ENCODE measurements at places on chromosomes 4 and X. TPM values are rescaled to one million over a fixed set of nuclear protein-coding genes. Genes with fewer than 3 reads are reported as not detected.

Gene IL13RA2
- not detected for total RNA-seq

Gene RBM46
- total RNA-seq: not detected

Gene NCAPG
- 59.1 TPM for total RNA-seq

Gene LRP2BP
- 0.78 TPM for total RNA-seq

Gene DMRTC1
- 0.31 TPM for total RNA-seq

- H3K36me3 ChIP-seq: no peaks in the 10 kb centered on the region
- DNase-seq: no peak
- no peak overlapping the region for H3K27ac ChIP-seq
Measured at GRCh38 chr4:176587920-176588319, 204.8 kb downstream of the VEGFC start.

DNA sequence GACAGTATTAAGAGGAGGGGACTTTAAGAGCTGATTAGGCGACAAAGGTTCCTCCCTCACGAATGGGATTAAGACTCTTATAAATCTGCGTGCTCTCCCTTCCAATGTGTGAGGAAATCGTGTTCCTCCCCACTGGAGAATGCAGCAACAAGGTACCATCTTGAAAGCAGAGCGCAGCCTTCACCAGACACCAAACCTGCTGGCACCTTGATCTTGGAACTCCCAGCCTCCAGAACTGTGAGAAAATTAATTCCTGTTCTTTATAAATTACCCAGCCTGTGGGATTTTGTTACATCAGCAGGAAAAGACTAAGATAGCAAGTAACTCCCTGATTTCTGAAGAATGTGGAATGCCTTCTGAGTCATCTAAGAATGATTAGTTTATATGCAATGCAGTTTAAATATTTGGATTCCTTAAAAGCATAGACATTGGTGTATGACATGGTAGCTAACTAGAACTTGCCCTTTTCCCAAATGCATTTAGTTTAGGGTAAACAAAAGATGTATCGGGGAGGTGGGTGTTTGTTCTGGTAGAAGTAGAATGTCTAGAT is 86.1 kb downstream of the USP46 start:
- H3K27ac ChIP-seq: no peak overlapping the region
- H3K27me3 ChIP-seq: peaks cover 21% of the 10 kb centered on the region
- H3K36me3 ChIP-seq: no peaks in the 10 kb centered on the region
- DNase-seq: no peak
- H3K4me1 ChIP-seq: no peaks in the 10 kb centered on the region

- H3K36me3 ChIP-seq: peaks cover 15% of the 10 kb centered on the region
- no peak overlapping the region for H3K4me3 ChIP-seq
- DNase-seq: no peak
- H3K27me3 ChIP-seq: no peaks in the 10 kb centered on the region
- peaks cover 48% of the 10 kb centered on the region for H3K4me1 ChIP-seq
Measured at GRCh38 chrX:136750364-136750763, 30.4 kb downstream of the ARHGEF6 start.

- no peak overlapping the region for H3K4me3 ChIP-seq
- H3K27me3 ChIP-seq: peaks cover 3% of the 10 kb centered on the region
- H3K4me1 ChIP-seq: no peaks in the 10 kb centered on the region
- H3K27ac ChIP-seq: no peak overlapping the region
Measured at GRCh38 chr4:54898056-54898562, 227.3 kb downstream of the KDR start.

DNA sequence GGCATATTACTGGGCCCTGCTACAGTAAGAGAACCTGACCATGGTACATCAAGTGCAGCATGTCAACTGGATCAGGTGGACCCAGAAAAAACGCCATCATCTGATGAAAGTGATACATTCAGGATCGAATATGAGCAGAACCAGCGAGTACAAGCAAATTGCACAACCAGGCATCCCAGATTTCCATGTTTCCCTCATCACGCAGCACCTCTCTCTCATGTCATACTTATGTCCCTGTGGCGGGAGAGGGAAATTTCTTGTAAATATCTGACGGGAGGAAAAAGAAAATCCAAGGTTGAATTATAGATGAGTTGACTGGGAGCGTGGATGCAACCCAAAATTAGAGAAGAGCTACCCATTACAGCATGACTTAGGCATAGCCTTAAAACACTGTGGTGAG is 608.5 kb upstream of the FAT1 start:
- no peak for DNase-seq
- H3K36me3 ChIP-seq: no peaks in the 10 kb centered on the region
- H3K4me3 ChIP-seq: no peak overlapping the region
- no peaks in the 10 kb centered on the region for H3K4me1 ChIP-seq
- no peak overlapping the region for H3K27ac ChIP-seq

DNA sequence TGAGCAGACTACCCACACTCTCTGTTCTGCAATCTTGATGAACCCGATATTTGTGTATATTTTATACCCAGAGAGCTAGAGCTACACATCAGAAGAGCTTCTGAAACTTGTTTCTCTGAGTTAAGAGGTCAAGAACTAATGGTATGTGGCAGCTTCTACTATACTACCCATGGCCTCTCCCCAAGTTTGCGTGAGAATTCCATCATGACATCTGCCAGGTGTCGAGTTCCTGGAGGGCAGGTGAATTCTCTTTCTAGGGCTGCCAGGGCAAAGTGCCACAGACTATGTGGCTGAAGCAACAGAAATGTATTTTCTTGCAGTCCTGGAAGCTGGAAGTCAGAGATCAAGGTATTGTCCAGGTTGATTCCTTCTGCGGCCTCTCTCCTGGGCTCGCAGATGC is 4.4 kb downstream of the SORCS2 start:
- peaks cover 35% of the 10 kb centered on the region for H3K27me3 ChIP-seq
- no peaks in the 10 kb centered on the region for H3K36me3 ChIP-seq
- H3K4me1 ChIP-seq: no peaks in the 10 kb centered on the region
- DNase-seq: no peak

- peak within 1 kb of the TSS; percentile 90 for H3K27ac ChIP-seq
- H3K27me3 ChIP-seq: no peaks in the 10 kb centered on the region
- peaks cover 10% of the 10 kb centered on the region for H3K4me1 ChIP-seq
- peak within 1 kb of the TSS; percentile 93 for H3K4me3 ChIP-seq
- no peaks in the 10 kb centered on the region for H3K36me3 ChIP-seq
Measured at GRCh38 chrX:18983666-18984380, at the start of gene PHKA2. Gene PHKA2, minus strand, starts transcription at chrX:18984114. Its CDS starts 182 bp downstream, at chrX:18983932.

- no peak overlapping the region for H3K4me3 ChIP-seq
- no peaks in the 10 kb centered on the region for H3K36me3 ChIP-seq
- no peak overlapping the region for H3K27ac ChIP-seq
Measured at GRCh38 chr4:54550395-54551171, 107.2 kb upstream of the KIT start.

- H3K27ac ChIP-seq: no peak overlapping the region
- H3K4me3 ChIP-seq: peak overlapping the region; percentile 4
- H3K4me1 ChIP-seq: peaks cover 4% of the 10 kb centered on the region
- H3K36me3 ChIP-seq: peaks cover 5% of the 10 kb centered on the region
- H3K27me3 ChIP-seq: no peaks in the 10 kb centered on the region
Measured at GRCh38 chrX:107135049-107135964, 16.7 kb upstream of the RBM41 start.

DNA sequence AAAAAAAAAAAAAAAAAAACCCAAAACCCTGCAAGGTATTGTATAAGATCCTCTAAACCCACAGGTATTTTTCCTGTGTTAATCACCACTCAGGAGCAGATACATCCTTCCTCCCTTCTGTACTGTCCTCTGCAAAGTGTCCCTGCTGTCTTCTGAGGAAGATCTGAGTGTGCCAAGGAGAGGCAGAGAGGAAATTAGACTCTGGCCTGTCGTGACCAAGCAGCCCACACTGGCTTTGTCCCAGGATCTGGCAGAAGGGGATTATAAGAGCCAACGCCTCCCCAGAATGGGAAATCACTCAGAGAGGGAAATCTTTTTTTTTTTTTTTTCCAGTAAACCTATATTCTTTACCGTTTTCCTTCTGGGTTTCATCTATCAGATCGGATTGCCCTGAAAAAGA is 39.6 kb downstream of the PTCHD1 start:
- no peak for DNase-seq
- H3K27me3 ChIP-seq: no peaks in the 10 kb centered on the region
- H3K27ac ChIP-seq: no peak overlapping the region
- no peak overlapping the region for H3K4me3 ChIP-seq
- no peaks in the 10 kb centered on the region for H3K36me3 ChIP-seq

- H3K36me3 ChIP-seq: no peaks in the 10 kb centered on the region
- H3K4me3 ChIP-seq: no peak overlapping the region
- H3K27me3 ChIP-seq: peaks cover 11% of the 10 kb centered on the region
- peaks cover 3% of the 10 kb centered on the region for H3K4me1 ChIP-seq
- H3K27ac ChIP-seq: no peak overlapping the region
- DNase-seq: no peak
Measured at GRCh38 chr4:153728660-153729059, 31.2 kb downstream of the RNF175 start.

GRCh38 chr4:139374251-139374650 is 72.0 kb upstream of the NDUFC1 start:
- no peak overlapping the region for H3K27ac ChIP-seq
- no peak overlapping the region for H3K4me3 ChIP-seq
- H3K4me1 ChIP-seq: no peaks in the 10 kb centered on the region
- H3K36me3 ChIP-seq: peaks cover 28% of the 10 kb centered on the region

DNA sequence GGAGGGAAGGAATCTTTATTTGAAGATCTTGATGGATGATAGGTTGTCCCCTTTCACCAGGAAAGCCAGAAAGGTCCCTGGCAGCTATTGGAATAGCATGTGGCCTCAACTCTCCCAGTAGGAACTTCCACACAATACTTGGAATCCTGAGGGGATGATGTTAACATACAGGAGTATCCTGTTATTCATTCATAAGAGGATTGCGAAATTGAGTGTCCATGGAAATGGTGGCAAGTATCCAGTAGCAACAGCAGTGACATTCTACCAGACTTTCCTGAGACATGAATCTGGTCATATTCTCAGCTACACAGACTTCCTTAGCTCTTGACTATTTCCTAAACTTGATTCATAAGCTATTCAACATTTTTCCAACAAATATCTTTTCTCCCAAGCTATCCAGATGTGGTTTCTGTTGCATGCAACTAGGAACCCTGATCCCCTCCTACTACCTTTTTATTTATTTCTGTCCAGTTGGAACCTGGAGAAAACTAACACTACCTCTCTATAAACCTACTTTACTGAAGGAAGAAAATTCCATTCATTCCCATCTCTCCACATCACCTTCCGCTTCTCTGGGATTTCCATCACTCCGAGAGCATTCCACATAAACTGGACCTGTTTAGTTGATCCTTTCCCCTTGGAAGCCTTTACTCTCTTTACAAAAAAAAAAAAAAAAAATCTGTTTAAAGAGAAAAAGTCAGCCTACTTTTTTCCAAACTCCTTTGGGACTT is 101.8 kb downstream of the ANXA5 start:
- no peaks in the 10 kb centered on the region for H3K36me3 ChIP-seq
- no peak overlapping the region for H3K4me3 ChIP-seq
- no peak overlapping the region for H3K27ac ChIP-seq
- peaks cover 3% of the 10 kb centered on the region for H3K4me1 ChIP-seq
- DNase-seq: no peak

DNA sequence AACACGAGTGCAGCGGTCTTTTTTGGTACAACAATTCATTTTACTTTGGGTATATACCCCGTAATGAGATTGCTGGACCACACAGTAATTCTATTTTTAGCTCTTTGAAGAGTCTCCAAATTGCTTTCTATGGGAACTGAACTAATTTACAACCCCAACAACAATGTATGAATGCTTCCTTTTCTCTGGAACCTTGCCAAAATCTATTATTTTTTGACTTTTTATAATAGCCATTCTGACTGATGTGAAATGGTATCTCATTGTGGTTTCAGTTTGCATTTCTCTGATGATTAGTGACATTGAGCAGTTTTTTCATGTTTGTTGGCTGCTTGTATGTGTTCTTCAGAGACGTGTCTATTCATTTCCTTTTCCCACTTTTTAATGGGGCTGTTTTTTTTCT is 240.8 kb downstream of the STK32B start:
- H3K4me3 ChIP-seq: no peak overlapping the region
- H3K4me1 ChIP-seq: no peaks in the 10 kb centered on the region
- DNase-seq: no peak
- no peak overlapping the region for H3K27ac ChIP-seq
- H3K27me3 ChIP-seq: no peaks in the 10 kb centered on the region

DNA sequence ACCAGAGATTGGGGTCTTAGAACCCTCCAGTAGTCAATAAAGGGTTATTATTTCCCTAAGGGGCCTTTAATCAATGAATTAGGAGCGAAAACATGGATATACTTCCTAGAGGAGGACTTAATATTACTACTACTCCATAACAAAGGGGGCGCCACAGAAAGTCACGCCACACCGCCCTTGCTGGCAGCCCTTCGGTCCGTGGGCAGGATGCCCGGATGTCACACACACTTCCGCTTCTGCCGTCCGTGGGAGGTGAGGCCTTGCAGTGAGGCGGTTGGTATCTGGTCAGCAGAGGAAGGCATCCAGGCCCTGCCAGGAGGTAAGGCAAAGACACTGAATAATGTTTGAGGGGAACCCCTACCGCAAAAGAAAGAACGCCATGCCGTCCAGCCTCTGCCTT is 436 bp downstream of the MAGEB10 start:
- no peaks in the 10 kb centered on the region for H3K4me1 ChIP-seq
- no peaks in the 10 kb centered on the region for H3K36me3 ChIP-seq
- H3K27ac ChIP-seq: no peak overlapping the region
- DNase-seq: no peak

GRCh38 chr4:34932591-34932990 is 1311.7 kb downstream of the ARAP2 start:
- H3K27ac ChIP-seq: no peak overlapping the region
- no peaks in the 10 kb centered on the region for H3K36me3 ChIP-seq
- no peak for DNase-seq
- H3K4me1 ChIP-seq: no peaks in the 10 kb centered on the region

DNA sequence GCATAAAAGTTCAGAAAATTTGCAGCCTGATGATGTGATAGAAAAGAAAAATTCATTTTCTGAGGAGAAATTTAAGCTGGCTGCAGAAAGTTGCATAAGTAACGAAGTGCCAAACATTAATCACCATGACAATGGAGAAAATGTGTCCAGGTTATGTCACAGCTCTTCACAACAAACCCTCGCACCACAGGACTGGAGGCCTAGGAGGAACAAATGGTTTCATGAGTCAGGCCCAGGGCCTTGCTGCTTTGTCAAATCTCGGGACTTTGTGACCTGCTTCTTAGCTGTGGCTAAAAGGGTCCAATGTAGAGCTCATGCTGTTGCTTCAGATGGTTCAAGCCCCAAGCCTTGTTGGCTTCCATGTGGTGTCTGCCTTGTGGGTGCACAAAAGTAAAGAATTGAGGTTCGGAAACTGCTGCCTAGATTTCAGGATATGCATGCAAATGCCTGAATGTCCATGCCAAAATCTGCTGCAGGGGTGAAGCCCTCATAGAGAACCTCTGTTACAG is 527.4 kb downstream of the SH3BGRL start:
- H3K4me1 ChIP-seq: no peaks in the 10 kb centered on the region
- H3K27me3 ChIP-seq: no peaks in the 10 kb centered on the region
- H3K36me3 ChIP-seq: no peaks in the 10 kb centered on the region
- H3K27ac ChIP-seq: no peak overlapping the region

GRCh38 chrX:24862343-24862742 is 153.4 kb downstream of the ARX start:
- no peaks in the 10 kb centered on the region for H3K27me3 ChIP-seq
- no peak overlapping the region for H3K27ac ChIP-seq
- peaks cover 8% of the 10 kb centered on the region for H3K36me3 ChIP-seq

DNA sequence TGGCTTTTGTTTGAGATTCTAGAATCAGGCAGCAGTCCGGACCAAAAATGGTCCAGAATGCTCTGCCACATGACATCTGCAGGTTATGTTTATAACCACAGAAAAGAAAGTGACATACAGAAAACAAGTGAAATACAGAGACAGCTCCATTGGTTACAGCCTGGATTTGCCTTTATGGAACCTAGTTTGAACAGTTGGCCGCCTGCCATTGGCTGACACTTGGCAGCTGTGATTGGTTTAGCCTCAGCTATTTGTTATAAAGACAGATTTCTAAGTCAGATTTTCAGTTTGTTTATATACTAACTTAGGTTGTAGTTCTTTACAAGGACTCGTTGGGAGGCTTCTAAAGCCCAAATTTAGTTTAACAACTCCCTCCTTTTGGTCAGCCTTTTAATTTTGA is 40.8 kb upstream of the IL9R start:
- no peak overlapping the region for H3K27ac ChIP-seq
- no peaks in the 10 kb centered on the region for H3K4me1 ChIP-seq
- H3K27me3 ChIP-seq: peaks cover 3% of the 10 kb centered on the region
- DNase-seq: no peak
- no peak overlapping the region for H3K4me3 ChIP-seq

All from activated naive CD8-positive, alpha-beta T cell treated with anti-CD3 and anti-CD28 coated beads, Interleukin-2, amount 10 ng/mL, durations not matched to agents 7 days and 5 days (primary cell).